ENCODE measurements at places on chromosomes 12 and 14. TPM values are rescaled to one million over a fixed set of nuclear protein-coding genes. Genes with fewer than 3 reads are reported as not detected.

DNA sequence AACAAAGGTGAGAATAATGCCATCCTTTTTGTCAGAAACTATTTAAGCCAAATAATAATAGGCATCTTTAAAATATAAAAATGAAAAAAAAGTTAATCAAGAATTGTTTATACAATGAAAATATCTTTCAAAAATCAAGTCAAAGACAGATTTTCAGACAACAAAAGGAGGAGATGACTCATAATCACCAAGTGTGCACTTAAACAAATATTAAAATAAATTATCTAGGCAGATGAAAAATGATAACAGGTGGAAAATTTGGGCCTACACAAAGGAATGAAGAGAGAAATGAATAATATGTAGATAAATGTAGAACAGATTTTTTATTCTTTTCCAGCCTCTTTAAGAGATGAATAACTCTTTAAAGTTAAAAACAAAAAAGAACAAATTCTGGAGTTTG is 250.0 kb upstream of the PLEKHG7 start:
- no peak for DNase-seq

GRCh38 chr12:132415327-132416120 is 74.4 kb upstream of the FBRSL1 start:
- no peak for DNase-seq

GRCh38 chr12:71159264-71159663 is 1.5 kb upstream of the TSPAN8 start:
- no peak for DNase-seq

- no peak for DNase-seq
Measured at GRCh38 chr14:92600318-92601053, 86.9 kb downstream of the RIN3 start.

The C12orf54 gene
- not detected for total RNA-seq

DNA sequence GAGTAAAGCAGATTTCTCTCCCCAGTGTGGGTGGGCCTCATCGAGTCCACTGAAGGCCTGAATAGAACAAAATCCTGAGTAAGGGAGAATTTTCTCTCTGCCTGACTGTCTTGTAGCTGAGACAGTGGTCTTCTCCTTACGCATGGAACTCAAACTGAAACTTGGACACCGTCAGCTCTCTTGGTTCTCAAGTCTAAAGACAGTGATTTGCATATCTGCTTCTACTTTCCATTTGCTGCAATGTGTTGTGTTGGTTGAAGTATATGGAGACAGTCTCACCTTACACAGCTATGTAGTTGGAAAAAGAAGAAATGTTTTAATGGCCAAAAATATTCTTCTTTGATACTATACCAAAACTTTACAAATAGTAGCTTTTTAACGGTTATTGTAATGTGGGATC is 160.2 kb upstream of the LMNTD1 start:
- DNase-seq: no peak

Data from tongue (tissue), 3 donors.